ENCODE measurements at places on chromosomes 11 and 22. TPM values are rescaled to one million over a fixed set of nuclear protein-coding genes. Genes with fewer than 3 reads are reported as not detected.
A peak's percentile ranks its signal among the peaks of the same experiment; 100 is the strongest.

APOL5 gene
- not detected for total RNA-seq

YWHAH gene
- 85.3 TPM for total RNA-seq

HBG2 gene
- total RNA-seq: not detected

SLC35E4 gene
- 5.0 TPM for total RNA-seq

DNA sequence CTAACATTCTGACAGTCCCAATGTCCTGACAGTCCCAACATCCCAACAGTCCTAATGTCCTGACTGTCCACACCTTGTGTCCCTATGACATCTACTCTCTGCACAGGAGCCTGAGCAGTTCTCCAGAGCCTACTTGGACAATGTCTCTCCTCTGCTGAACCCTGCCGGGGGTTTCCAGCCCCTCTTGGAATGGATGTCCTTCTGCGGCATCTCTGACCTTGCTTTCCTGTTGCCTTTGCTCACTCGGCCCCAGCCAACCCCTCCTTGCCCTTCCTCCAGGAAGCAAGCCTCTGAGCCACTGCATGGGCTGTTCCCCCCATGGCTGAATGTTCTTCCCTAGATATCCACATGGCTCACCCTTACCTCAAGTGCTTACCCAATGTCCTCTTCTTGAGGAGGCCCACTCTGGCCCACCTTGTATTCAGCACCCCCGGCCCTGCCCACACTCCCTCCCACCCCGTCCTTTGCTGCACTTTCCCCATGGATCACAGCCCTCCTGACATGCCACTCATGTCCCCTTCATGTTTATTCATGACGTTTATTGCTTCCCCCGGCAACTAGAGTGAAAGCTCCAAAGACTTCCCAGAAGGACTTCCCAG is 59.5 kb downstream of the DHCR7 start:
- no peak for DNase-seq

DNA sequence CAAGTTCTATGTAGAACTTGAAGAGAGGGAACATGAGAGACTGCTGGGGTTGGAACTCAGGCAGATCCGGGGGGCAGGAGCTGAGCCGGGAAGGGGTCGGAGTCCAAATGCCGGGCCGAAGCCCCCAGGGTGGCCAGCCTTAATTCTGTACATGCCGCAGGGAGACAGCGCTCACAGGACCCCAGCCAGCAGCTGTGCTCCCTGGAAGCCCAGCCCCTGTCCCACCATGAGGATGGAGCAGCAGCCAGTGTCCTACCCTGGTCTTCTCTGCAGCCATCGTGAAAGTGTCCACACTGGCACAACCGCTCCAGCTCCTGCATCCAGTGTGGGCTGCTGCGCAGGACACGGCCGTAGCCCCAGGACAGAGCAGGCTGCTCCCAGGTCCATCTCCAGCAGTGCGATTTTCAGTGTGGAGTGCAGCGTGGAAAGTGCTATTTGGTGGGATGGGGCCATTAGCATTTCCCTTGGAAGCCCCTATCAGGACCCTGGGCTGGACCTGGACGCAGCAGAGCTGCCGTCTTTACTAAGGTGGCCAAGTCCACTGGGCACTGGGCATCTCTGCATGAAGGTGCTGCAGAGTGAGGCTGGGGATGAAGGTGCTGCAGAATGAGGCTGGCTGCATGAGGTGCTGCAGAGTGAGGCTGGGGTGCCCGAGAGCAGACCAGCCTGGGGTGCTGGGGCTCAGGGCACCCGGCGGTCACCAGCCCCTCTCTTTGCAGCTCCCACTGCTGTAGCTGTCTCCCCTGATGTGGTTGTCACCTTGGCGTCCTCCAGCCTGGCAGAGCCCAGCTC is 737.4 kb downstream of the BRD1 start:
- DNase-seq: no peak

DNA sequence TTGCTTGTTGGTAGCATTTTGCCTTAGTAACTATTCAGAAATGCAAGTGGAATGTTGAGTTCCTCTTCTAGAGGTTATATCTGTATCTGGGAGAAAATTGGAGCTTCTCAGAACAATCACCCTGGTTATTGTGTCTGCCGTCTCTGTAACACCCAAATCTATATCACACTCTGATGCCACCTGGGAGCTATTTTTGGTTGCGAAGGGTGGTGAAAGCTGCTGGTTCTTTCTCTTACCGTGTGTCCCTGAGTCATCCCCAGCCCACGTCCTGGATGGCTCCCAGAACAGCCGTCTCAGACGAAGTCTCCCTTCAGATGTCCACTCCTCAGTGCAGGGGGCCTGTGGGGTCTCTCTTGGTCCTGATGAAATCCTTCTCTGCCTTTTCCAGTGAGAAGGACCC is 83.5 kb downstream of the C22orf31 start:
- DNase-seq: no peak

DNA sequence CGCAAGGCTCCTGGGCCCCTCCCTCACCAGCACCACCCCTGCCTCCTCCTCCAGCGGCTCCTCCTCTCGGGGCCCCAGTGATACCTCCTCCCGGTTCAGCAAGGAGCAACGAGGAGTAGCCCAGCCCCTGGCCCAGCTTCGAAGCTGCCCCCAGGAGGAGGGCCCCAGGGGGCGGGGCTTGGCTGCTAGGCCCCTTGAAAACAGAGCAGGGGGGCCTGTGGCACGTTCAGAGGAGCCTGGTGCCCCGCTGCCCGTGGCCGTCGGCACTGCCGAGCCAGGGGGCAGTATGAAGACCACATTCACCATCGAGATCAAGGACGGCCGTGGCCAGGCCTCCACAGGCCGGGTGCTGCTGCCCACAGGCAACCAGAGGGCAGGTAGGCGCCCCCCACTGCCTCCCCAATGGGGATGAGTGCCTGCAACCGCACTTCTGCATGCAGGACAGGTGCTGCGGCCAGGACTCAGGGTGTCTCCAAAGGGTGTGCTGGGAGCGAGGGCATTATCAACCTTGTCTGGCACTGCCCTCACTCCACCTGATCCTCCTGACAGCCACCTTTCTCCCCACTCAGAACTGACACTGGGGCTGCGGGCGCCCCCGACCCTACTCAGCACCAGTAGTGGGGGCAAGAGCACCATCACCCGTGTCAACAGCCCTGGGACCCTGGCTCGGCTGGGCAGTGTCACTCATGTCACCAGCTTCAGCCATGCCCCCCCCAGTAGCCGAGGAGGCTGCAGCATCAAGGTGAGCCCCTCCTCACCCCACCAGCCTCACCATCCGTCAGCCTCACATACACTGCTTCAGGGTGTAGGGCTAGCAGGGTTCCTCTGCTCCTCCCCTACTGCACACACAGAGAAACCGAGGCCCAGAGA is 10.2 kb downstream of the SMTN start:
- peak; percentile 59 for DNase-seq
